ENCODE measurements at places on chromosomes 5 and 9. TPM values are rescaled to one million over a fixed set of nuclear protein-coding genes. Genes with fewer than 3 reads are reported as not detected.

PCDHGB7 gene
- not detected for total RNA-seq

- H3K36me3 ChIP-seq: no peaks in the 10 kb centered on the region
- no peak overlapping the region for H3K27ac ChIP-seq
- peaks cover 5% of the 10 kb centered on the region for H3K27me3 ChIP-seq
- no peak overlapping the region for H3K4me3 ChIP-seq
Observed at GRCh38 chr5:169354263-169354662, 53.3 kb upstream of the SLIT3 start.

- H3K36me3 ChIP-seq: no peaks in the 10 kb centered on the region
- H3K4me1 ChIP-seq: peaks cover 5% of the 10 kb centered on the region
- no peak overlapping the region for H3K27ac ChIP-seq
Observed at GRCh38 chr9:130176760-130177159, 4.6 kb downstream of the NCS1 start.

SLIT3 gene
- total RNA-seq: 1.8 TPM

DNA sequence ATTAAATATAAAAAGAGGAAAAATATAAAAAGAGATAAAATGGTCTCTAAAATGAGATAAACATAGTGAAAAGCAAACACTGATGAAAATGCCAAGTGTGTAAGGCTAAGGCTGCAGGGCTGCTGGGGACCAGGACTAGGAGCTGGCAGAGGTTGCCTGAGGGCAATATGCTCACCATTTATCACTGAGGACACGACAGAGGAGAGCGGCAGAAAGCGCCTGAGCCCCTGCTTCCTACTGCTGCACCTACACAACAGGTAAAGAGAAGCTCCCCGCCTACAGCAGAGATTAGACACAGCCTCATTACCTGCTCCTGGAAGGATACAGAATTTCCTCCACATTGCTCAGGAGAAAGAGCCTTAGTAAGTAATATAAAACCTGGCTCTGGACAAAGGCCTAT is 70.7 kb upstream of the PPP1R2B start:
- no peak for DNase-seq
- peaks cover 2% of the 10 kb centered on the region for H3K4me1 ChIP-seq
- no peaks in the 10 kb centered on the region for H3K27me3 ChIP-seq
- H3K4me3 ChIP-seq: no peak overlapping the region
- no peaks in the 10 kb centered on the region for H3K36me3 ChIP-seq
- H3K27ac ChIP-seq: no peak overlapping the region

DNA sequence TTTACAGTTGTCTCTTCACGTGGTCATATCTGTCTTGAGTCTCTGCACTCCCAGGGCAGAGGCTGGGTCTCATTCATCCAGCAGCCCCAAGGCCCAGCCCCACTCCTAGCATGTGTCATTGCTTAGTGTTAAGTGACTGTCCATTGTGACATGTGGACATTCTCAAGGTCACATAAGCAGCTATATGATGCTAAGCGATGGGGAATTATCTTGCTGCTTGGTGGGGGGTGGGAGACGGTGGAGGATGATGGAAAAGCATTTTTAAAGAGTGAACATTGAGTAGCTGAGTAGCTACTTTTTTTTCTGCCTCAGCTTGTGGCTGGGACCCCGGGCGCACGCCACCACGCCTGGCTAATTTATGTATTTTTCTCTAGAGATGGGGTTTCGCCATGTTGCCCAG is at the start of gene C9orf153:
Gene C9orf153 (minus strand): TSS at position 101 of the 400 bp plus-strand sequence. CDS start 30,054 bp downstream, outside the sequence.
- no peaks in the 10 kb centered on the region for H3K27me3 ChIP-seq
- H3K4me3 ChIP-seq: no peak within 1 kb of the TSS
- peaks cover 21% of the 10 kb centered on the region for H3K36me3 ChIP-seq
- H3K4me1 ChIP-seq: no peaks in the 10 kb centered on the region
- H3K27ac ChIP-seq: no peak within 1 kb of the TSS

PLAC8L1 gene
- total RNA-seq: not detected

SLC6A3 gene
- total RNA-seq: not detected

GRCh38 chr5:152995214-152995725 is 495.2 kb upstream of the GRIA1 start:
- H3K27ac ChIP-seq: no peak overlapping the region
- no peak overlapping the region for H3K4me3 ChIP-seq
- no peaks in the 10 kb centered on the region for H3K4me1 ChIP-seq
- no peak for DNase-seq
- no peaks in the 10 kb centered on the region for H3K27me3 ChIP-seq

GRCh38 chr5:55853818-55854217 is 2.7 kb downstream of the IL31RA start:
- H3K4me1 ChIP-seq: peaks cover 42% of the 10 kb centered on the region
- no peak overlapping the region for H3K27ac ChIP-seq
- H3K4me3 ChIP-seq: no peak overlapping the region
- no peak for DNase-seq
